ENCODE measurements at places on chromosomes 4 and X.

- DNase-seq, result peak; percentile 73
Measured at GRCh38 chrX:47176101-47176740, 17.4 kb upstream of the UBA1 start.

- DNase-seq, result no peak
Measured at GRCh38 chr4:181432335-181432734, 810.9 kb upstream of the TENM3 start.

DNA sequence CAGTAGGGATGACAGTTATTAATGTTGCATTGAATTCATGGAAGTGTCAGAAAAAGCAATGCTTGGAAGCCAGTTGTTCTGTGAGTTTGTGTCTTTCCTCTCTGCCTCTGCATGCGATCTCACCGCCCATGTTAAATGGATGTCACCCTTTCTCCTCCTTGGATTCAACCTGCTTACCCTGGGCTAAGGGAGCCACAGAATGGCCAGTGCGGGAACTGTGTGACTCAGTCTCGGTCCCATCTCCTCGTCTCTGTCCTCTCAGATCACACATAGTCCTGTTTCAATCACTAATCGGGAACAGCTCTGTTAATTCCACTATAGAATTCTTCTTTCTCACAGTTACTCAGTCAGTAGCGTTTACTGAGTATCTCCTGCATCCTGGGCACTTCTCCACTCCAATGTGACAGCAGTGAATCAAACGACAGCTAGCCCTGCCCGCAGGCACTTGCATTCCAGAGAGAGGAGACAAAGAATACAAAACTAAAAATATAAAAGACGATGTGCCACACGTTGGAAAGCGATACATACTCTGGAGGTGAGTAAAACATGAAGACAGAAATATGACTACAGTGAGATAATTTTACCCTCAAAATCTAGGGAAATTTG, 53.6 kb upstream of the TLR3 start:
- no peak for DNase-seq

DNA sequence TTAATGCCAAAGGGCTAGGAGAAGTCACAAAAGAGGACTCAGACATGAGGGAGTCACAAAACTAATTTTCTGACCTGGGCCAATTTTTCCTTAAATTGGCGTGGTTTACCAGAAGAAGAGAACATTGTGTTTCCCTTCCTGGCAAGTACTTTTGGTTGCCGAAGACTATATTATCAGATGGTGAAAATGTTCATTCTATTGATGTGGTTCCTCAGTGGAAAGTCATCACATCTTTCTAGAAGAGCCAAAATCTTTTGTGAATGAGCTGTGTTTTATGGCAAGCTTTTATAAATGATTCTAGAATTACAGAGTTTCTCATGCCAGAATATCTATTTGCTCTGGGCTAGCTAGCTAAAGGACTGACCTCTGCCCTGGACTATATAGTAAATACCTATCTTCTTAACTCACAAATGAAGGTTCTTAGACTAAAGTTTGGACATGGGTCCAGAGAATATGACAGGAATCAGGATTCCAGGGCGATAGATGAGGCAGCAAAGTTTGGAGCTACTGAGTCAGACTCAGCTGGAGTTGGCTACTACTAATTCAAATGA, 288.9 kb downstream of the IL1RAPL2 start:
- DNase-seq, result no peak

GRCh38 chr4:48960988-48961635, 25.0 kb upstream of the CWH43 start:
- no peak for DNase-seq

DNA sequence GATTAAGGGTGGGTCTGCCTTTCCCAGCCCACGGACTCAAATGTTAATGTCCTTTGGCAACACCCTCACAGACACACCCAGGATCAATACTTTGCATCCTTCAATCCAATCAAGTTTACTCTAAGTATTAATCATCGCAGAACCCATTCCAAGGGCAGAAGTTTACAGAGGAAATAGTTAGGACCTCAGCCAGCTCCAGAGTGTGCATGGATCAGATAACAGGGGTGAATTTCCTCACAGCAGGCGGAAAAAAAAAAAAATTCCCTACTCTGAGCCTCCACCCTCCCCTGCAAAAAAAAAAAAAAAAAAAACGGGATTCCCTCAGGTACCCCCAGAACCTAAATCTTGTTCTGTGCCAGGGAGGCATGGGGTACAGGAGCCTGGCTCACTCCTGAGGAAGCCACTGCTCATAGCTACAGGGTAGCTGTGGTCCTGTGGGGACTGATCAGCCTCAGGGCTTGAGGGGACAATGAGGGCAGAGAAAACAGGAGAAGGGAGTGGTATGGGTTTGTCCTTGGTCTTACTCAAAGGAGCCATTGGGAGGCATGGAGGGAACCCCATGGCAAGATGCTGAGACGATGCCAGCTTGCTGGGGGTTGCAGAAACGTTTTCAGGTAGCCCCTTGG, 113.0 kb downstream of the DHRSX start:
- no peak for DNase-seq

- no peak for DNase-seq
Measured at GRCh38 chr4:6369035-6369434, 99.4 kb downstream of the WFS1 start.

GRCh38 chrX:138858438-138858837, 146.9 kb upstream of the FGF13 start:
- DNase-seq, result no peak

DNA sequence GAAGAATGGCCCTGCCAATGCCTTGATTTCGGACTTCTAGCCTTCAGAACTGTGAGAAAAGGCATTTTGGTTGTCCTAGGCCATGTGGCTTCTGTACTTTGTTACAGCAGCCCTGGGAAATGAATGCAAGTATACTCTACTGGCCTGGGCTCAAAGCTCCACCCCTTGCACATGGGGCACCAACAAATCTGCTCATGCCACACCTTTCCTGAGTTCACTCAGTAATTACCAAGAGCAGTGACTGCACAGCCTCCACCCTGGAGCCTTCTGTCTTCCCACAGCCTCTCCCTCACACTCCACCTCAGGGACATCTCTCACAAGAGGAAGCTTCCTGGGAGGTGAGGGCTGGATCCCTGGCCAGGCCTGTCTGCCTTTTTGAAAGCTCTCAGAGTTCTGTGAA, 29.1 kb upstream of the GAB1 start:
- DNase-seq, result no peak

GRCh38 chrX:41973208-41973607, 49.9 kb upstream of the CASK start:
- DNase-seq, result no peak

GRCh38 chr4:71549516-71550160, 210.8 kb downstream of the SLC4A4 start:
- DNase-seq, result no peak

GRCh38 chrX:105725228-105725627, 97.1 kb upstream of the NRK start:
- DNase-seq, result no peak

GRCh38 chrX:773292-774025, 142.9 kb downstream of the SHOX start:
- DNase-seq, result peak; percentile 15

GRCh38 chr4:136581119-136581518, 951.2 kb downstream of the PCDH18 start:
- DNase-seq, result no peak

DNA sequence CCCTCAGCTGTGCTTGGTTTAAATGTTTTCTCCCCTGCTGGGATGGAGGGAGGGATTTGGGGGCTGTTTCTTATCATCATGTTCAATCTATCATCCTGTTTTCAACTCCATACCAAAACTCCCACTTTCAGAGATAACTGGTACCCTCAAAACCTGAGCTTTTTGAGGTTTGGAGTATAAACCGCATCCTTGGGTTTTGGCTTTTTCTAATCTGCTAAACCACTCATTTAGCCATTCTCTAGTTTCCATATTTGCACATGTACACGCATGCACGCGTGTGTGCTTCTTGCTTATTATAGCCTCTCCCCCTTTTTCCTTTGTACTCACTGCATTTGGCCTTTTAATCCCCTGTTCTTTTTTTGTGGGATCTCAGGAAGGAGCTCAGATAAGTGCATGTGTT, 116.7 kb upstream of the TEX13D start:
- no peak for DNase-seq

DNA sequence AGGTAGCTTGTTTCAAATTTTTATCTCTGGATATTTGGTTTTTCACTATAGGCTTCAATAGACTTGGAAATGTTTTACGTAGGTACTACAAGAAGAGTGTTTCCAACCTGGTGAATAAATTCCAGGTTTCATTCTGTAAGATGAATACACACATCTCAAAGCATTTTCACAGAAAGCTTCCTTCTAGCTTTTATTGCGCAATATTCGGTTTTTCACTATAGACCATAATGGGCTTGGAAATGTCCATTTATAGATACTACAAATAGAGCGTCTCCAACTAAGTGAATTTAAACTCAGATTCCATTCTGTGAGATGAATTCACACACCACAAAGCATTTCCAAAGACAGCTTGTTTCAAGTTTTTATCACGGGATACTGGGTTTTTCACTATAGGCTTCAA, 857.7 kb upstream of the HS3ST1 start:
- no peak for DNase-seq

GRCh38 chr4:16007471-16008095, 44.6 kb upstream of the FGFBP2 start:
- DNase-seq, result no peak

GRCh38 chrX:3360881-3361280, 14.4 kb upstream of the MXRA5 start:
- DNase-seq, result no peak

DNA sequence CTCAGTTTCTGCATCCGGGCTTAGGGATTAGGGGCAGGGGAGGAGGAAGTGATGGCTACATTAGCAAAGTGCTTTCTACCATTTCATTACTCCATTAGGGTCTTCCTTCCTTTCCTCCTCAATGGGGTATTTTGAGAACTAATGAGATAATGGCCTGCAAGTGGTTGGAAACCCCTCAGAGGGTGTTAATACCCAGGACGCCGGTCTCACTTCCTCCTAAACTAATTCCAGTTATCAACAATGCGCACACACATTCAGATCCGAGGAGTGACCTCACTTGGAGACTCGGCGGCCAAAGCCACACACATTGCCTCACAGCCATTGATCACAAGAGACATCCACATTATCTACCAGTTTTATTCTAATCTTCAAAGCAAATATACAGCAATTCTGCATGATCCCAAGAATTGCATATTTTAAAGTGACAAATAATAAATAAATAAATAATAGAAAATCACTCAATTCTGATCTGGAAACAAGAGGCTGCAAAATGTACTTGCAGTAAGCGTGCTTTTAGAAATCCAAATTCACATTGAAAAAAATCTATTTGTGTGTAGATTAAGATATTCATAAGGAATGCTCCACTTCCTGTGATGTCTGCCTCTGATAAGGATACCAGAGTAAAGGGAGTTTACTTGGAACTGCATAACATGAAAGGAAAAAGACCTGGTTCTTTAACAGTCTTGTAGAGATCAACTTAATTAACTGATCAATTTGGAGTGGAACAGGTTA, 329.1 kb downstream of the FBXW7 start:
- DNase-seq, result no peak

GRCh38 chrX:15854080-15854655, 445 bp downstream of the AP1S2 start:
- DNase-seq, result peak; percentile 49

DNA sequence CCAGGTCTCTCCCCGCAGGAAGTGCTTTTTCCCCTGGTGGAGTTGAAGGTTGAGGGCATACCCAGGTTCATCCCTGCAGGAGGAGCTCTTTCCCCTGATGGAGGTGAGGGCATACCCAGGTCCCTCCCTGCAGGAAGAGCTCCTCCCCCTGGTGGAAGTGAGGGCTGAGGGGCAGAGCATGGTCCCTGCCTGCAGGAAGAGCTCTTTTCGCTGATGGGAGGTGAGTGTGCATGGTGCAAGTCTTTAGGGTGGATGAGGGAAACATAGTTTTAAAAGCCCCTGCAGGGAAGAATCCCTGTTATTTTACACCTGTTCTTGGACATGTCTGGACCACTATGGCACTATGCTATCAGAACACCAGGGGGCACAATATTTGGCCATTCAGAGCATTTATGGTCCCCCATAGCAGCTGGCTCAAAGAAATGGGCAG, 43.7 kb upstream of the PUDP start:
- no peak for DNase-seq

DNA sequence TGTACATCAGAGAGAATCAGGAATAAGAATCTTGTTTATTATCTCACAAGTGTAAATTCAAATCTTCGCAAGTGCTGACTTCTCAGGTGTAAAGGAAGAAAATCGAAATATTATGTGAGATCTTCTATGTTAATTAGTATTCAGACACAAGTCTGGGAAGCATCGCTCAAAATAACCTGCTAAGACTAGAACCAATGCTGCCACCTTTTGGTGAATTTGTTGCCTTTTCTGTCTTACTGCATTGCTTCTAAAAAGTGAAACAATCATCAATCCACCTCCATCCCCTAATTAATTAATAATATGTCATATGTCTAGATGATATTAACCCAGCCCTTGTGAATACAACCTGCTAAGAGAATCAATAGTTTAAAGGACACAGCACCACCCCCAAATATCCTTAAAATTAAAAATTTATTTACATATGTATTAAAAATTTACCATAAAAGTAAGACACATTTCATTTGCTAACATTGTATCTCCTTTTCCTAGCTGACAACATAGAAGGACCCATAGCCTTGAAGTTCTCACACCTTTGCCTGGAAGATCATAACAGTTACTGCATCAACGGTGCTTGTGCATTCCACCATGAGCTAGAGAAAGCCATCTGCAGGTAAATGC, 3.5 kb downstream of the EPGN start:
- DNase-seq, result peak; percentile 49

GRCh38 chr4:71243091-71243833, 95.6 kb upstream of the SLC4A4 start:
- no peak for DNase-seq

GRCh38 chrX:38081909-38082308, 75.6 kb downstream of the SYTL5 start:
- DNase-seq, result no peak

DNA sequence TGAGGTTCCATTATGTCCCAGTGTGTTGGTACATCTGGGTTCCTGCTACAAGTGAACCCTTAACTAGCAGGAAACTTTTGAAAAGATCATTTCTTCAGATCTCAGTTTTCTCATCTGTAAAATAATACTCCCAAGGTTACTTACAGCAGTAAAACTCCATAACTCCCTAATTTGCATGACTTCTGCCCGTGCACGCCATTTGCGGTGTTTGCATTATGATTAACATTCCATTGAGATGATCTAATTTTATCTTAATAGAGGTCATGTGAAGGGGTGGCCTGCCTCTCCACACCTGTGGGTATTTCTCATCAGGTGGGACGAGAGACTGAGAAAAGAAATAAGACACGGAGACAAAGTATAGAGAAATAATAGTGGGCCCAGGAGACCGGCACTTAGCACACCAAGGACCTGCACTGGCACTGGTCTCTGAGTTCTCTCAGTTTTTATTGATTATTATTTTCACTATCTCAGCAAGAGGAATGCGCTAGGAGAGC, 219.8 kb downstream of the TLL1 start:
- DNase-seq, result no peak

DNA sequence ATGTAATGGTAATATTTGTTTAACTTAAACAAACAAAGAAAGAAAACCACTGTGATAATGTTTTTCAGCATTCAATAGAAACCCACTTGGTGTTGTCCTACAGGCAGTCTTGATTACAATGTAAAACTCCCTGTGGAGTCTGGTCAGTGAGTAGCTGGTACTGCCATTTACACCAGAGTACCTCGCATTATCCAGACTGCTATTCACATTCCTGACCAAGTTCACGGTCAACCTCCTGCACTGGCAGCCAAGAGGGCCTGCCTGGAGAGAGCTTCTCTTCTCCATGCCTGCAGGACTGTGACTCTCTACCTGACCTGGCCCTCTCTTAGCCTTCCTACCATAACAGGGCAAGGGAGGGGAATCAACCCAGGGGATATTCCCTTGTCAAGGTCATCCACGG, 2.9 kb upstream of the LONRF3 start:
- no peak for DNase-seq

All from osteoblast (primary cell).